ENCODE measurements at places on chromosomes 13 and 19.

DNA sequence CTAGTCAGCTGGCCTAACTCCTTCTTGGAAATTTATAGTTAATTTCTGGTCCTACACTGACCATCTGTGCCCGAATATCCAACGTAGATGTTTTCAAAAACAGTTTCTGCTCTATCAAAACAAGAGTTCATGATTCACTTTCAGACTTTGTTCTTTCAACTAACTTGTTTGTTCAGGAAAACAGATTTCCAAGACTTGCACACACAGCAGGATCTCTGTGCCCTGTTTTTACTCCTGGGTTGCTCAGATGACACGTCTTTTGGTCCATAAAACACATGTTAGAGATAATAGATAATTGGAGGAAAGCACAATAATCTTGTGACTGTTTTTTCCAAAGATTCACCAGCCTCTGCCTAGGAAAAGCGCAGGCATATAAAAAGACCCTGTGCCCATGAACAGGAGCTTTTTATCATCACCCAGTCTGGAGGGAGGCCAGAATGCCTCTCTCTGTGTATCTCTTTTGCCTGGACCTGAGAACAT is 218.0 kb downstream of the IRS2 start:
- DNase-seq: no peak

GRCh38 chr19:33302974-33303790 is 848 bp upstream of the CEBPA start:
- no peak for DNase-seq

GRCh38 chr13:91001371-91001770 is 346.1 kb upstream of the MIR17HG start:
- DNase-seq: no peak

DNA sequence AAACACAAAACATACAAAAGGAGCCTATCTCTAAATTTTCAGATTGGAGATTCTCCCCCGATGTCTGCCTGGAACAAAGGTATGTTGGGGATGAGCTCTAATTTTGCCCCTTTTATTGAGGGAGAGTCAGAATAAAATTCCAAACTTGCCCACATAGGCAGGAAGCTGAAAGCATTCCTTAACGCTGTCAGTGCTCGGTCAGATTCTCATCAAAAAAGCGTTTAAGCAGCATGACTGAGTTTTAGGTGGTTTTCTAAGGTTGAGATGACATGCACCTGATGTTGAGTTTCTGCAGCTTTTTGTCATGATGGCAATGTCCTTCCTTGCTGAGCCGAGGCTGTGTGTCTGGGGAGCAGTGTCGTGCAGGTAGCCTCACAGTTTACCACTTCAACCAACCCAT is 48.4 kb upstream of the MEDAG start:
- no peak for DNase-seq

DNA sequence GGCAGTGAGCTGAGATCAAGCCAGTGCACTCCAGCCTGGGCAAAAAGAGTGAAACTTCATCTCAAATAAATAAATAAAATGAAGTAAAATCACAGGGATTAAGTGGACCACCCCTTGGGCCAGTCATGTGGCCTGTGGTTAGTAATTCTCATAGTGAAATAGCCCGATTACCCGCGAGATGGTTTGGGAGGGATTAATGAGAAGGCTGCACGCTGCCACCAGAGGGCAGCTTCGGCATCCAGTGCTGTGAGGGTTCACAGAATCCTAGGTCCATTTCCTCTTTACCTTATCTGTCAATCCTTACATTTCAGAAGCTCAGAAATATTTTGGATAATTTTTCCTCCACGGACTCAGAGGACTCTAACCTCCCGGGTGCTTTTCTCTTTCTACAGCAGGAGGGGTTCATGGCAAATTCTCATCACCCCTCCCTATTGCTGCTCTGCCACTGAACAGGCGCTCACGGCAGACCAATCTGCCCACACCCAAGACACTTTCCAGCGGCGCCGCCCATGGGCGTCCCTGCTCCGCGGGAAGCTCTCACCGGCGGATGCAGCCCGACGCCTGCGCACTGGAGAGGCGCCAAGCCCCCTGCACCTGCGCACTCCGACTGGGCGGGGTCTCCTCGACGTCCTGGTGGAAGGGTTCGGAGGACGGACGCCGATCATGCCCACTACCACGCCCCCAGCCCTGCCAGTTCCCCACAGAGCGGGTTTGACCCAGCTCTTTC is 11.0 kb downstream of the ZNF835 start:
- DNase-seq: no peak
